HCT116 (cell line): ENCODE measurements at places on chromosomes 1 and 21. TPM values are rescaled to one million over a fixed set of nuclear protein-coding genes. Genes with fewer than 3 reads are reported as not detected.

The RNU1-3 gene
- 1,685 TPM for total RNA-seq

The LIN28A gene
- total RNA-seq = 1.4 TPM

The ACTN2 gene
- 0.20 TPM for total RNA-seq

DNA sequence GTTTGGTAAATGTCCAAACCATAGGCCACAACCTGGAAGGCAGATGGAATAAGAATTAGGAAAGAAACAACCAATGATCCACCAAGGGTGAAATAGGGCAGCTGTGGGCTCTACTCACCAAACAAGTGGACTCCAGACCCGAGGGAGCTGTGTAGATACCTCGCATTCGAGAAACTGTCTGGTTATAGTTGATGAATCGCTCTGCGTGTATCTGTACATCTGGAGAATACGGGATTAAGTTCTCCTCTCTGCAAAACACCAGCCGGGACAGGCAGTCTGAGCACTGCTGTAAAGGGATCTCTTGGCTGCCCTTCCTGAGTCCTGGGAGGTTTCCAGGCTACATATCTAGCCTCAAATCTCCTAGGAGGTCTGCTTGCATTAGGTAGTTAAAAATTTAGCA, 9.4 kb upstream of the UBR4 start:
- no peaks in the 10 kb centered on the region for H3K4me1 ChIP-seq
- no peak overlapping the region for H3K4me3 ChIP-seq
- peaks cover 38% of the 10 kb centered on the region for H3K36me3 ChIP-seq

DNA sequence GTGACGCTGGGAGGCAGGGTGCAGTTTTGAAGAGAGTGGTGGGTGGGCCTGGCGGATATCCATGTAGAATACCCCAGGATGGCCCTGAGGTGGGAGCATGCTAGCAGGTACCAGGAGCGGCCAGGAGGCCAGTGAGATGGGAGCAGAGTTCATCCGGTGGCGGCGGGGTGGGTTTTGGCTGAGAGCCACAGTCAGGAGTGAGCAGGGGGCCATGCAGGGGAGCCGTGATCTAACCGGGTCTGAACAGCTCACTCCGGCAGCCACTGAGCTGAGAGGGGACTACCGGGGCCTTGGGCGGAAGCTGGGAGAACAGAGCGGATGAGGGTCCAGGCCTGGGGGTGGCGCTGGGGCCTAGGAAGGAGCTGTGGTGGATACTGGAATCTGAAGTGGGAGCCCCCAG, 47.6 kb upstream of the LRP8 start:
- no peak for DNase-seq
- no peaks in the 10 kb centered on the region for H3K4me1 ChIP-seq
- H3K4me3 ChIP-seq = no peak overlapping the region

The LAX1 gene
- 0.12 TPM for total RNA-seq

- H3K27me3 ChIP-seq = no peaks in the 10 kb centered on the region
- no peak overlapping the region for H3K4me3 ChIP-seq
- H3K36me3 ChIP-seq = no peaks in the 10 kb centered on the region
- H3K27ac ChIP-seq = no peak overlapping the region
- H3K4me1 ChIP-seq = no peaks in the 10 kb centered on the region
Observed at GRCh38 chr1:219523411-219523810, 89.5 kb downstream of the ZC3H11B start.

The LCE5A gene
- total RNA-seq = not detected

The TSHB gene
- not detected for total RNA-seq

The CYP4A11 gene
- not detected for total RNA-seq
